ENCODE measurements at places on chromosomes 2 and 18.

DNA sequence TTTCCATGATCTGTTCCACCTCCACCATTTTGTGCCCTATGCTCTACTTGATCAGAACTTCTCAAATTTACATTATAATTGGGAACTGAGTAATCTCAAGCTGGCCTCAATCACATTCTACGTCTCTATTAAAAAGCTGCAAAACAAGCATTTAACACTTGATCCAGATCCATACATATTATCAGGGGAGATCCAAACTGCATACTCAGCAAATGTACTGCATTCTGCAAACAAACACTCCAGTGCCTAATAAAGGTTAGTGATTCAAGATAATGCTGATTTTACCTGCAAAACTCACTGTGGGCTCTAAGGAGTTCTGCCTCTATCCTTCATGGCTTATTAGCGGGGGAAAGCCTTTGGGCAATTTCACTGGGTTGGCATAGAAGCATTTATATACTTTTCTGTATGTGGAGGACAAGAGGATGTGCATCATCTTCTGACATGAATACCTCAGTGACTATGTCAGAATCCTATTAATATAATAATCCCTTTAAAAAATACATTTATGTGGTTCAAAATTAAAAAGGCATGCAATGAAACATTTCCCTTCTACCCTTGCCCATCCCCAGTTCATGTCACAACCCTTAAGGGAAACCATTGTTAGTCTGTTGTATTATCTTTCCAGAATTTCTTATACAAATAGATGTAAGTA lies 40.2 kb downstream of the GALNT14 start:
- no peak for DNase-seq

DNA sequence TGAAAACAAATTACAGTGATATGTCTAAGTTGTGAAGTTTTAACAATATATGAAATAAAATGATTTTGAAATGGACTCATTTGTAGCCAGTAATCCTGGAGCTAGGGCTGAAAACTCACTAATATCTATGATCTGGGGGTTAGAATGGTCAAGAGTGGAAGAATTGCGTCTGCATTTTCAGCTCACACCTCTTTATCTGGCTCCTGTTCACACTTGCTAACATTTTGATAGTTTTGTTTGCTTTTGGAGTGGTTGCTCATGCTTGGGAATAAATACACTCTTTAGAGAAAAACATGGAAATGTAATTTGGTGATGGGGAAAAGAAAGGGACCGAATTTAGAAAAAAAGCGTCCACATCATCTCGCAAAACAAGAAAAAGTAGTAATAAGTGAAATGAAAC lies 30.7 kb downstream of the UBE2F start:
- DNase-seq, result no peak

GRCh38 chr2:22486343-22486742 lies 898.6 kb upstream of the KLHL29 start:
- no peak for DNase-seq

DNA sequence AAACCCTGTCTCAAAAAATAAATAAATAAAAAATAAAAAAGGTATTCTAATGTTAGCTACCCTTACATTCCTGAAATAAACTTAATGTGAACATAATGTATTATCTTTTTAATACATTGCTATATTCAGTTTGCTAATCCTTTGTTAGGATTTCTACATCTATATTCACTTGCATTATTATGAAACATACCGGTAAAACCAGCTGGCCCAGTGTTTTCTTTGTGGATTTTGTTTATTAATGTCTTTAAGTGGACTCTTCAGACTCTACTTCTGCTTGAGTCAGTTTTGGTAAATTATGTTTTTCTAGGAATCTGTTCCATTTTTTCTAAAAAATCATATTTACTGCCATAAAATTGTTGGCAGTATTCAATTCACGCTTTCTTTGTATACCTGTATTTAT lies 34.5 kb downstream of the PTPN2 start:
- DNase-seq, result no peak

DNA sequence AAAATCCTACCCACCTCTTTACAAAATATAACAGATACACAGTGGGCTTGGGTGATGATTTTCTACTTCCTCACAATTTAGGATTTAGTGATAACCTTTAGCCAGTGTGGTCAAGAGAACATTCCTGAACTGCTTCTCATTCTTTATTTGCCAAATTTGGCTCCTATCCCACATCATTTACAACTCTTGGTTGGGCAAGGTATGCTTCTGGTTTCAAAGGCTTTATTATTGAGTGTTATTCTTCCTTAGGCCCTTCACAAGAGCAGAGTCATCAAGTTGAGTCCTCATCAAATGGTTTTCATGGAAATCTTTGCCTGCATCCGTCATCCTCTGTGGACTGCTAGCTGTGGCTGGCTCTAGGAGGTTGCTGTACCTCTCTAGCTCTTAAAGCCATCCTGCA lies 472.0 kb upstream of the ETAA1 start:
- no peak for DNase-seq

- no peak for DNase-seq
Observed at GRCh38 chr18:30792051-30792450, 250.5 kb downstream of the DSC3 start.
